Posterior cingulate gyrus (tissue), 11 donors: ENCODE measurements at places on chromosomes 7 and 10.

DNA sequence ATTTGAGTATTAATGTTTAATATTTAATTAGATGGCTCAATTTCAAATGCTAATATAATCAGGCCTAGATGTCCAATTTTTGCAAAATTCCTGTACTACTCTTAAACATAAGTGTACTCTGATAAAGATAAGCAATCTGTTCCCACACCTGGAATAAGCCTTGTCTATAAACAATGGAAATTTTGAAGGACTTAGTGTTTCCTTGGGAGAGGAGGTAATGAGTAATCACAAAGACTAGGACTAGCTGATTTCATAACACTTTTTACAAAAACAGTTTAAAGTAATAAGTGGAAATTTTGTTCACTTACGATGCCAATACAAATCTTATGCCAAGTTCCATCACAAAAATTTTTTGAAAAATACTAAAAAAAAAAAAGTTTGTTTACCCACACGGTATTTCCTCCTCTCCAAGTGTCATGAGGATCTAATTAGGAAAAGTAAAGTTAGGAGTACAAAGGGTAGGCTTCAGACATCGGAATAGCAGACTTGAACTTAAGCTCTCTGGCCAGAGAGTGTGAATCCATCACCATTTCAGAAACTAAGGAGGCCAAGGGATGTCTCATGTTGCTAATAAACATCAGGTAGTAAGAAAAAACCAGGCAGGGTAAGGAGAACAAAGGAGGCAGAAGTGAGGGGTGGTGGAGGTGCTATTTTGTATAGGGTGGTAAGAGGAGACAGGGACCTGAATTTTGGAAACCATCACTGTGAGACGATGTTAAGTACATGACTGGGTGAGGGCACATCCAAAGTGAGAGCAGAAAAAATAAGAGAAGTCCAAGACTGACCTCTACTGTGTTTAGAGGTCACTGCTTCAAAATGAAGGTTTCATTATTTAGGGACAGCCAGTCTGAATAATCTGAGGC lies 61.3 kb downstream of the RAPGEF5 start:
- no peak for DNase-seq

- no peak for DNase-seq
Measured at GRCh38 chr10:26861205-26861998, 644 bp upstream of the ABI1 start.

- DNase-seq = no peak
Measured at GRCh38 chr10:123781324-123781900, 110.2 kb downstream of the CPXM2 start.

- no peak for DNase-seq
Measured at GRCh38 chr10:60197206-60197605, 192.5 kb downstream of the ANK3 start.

DNA sequence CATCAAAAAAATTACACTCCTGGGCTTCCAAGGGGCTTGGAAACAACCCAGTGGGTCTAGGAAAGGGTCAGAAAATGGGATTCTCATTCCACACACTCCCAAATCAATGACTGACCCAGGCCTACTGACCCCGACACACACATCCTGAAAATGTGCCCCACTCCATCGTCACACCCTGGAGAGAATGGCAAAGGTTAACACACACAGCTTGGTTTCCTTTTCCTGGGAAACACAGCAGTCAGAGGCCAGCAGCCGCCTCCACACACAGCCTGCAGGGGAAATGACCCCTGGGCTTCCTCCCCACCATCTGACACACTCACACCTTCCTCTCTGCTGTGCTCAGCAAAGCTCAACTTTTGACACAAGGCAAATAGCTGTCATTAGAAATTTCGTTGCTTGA lies 42.9 kb downstream of the SH3PXD2A start:
- no peak for DNase-seq

GRCh38 chr7:49486974-49487829 lies 286.2 kb upstream of the VWC2 start:
- no peak for DNase-seq

DNA sequence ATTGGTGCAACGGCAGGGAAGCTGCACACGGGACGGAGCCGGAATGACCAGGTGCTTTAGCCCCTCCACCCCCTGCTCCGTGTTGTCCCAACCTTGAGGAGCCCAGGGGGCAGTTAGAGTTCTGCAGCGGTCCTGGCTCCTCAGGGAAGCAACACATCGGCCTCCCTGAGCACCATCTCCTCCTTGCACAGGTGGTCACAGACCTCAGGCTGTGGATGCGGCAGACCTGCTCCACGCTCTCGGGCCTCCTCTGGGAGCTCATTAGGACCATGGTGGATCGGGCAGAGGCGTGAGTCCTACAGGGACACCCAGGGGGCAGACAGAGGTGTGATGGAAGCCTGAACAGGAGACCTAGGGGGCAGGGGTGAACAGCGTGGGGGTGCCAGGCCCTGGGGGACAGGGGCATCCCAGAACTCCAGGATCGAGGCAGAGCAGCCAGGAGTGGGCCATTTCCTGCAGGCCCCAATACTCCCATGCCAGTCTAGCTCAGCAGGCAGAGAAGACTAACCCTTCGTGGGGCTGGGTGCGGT lies 7.3 kb downstream of the ASL start:
- peak; percentile 59 for DNase-seq

DNA sequence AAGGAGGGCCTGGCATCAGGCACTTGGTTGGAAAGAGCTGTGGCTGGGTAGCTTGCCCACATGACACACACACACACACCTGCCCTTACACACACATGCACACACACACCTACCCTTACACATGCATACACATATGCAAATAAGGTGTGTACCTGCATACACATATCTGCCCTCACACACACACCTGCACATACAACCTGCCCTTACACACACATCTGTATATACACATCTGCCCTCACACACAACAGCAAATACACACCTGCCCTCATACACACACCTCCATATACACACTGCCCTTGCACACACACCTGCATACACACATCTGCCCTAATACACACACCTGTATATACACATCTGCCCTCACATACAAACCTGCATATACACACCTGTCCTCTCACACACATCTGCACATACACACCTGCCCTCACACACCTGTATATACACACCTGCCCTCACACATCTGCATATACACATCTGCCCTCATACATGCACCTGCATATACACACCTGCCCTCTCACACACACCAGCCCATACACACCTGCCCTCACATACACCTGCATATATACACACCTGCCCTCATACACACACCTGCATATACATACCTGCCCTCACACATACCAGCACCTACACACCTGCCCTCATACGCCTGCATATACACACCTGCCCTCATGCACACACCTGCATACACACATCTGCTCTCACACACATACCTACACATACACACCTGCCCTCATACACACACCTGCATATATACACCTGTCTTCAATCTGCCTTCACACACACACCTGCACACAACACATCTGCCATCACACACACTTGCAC lies 82.9 kb downstream of the GRID1 start:
- DNase-seq = no peak

GRCh38 chr10:93680412-93681047 lies 21.9 kb downstream of the FRA10AC1 start:
- DNase-seq = no peak

- no peak for DNase-seq
Measured at GRCh38 chr10:126349676-126350075, 38.6 kb downstream of the ADAM12 start.

- no peak for DNase-seq
Measured at GRCh38 chr7:158102897-158103296, 484.7 kb downstream of the PTPRN2 start.

DNA sequence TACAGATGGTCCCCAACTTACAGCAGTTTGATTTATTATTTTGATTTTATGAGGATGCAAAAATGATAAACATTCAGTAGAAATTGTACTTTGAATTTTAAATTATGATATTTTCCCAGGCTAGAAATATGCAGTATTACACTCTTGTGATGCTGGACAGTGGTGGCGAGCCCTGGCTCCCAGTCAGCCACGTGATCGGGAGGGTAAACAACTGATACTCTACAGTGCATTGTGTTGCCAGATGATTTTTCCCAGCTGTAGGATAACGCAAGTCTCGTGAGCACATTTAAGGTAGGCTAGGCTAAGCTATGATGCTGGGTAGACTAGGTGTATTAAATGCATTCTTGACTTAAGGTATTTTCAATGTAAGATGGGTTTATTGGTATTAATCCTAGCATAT lies 865.2 kb downstream of the SORCS3 start:
- DNase-seq = no peak

- no peak for DNase-seq
Measured at GRCh38 chr10:59323036-59323459, 39.3 kb downstream of the FAM13C start.

DNA sequence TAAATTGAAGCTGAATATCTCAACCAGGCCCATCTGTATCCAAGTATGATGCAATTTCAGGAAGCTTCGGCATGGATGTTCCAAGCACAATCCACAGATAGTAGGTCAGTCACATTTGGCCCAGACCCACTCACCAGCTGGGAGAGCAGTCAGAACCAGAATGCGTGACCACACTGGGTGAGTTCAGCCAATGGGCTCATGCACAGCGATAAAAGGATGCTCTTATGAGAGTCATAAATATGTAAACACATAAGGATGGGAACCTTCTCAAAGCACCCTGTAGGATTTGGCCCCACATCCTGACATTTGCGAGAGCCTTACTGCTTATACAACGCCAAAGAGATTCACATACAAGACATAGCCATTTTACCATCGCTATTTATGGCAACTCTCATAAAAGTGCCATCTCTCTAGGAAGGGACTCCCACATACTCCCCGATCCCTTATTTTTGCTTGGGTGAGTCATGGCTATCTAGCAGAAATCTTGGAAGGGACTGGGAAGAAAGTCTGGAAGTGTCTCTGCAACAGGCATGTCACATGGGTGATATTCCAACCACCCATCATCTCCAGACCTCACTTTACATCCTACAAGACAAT lies 3.0 kb downstream of the AFAP1L2 start:
- DNase-seq = no peak

- DNase-seq = no peak
Measured at GRCh38 chr7:27955596-27955995, 215.6 kb downstream of the TAX1BP1 start.

GRCh38 chr10:103661198-103661950 lies 167.9 kb downstream of the NEURL1 start:
- DNase-seq = peak; percentile 88

DNA sequence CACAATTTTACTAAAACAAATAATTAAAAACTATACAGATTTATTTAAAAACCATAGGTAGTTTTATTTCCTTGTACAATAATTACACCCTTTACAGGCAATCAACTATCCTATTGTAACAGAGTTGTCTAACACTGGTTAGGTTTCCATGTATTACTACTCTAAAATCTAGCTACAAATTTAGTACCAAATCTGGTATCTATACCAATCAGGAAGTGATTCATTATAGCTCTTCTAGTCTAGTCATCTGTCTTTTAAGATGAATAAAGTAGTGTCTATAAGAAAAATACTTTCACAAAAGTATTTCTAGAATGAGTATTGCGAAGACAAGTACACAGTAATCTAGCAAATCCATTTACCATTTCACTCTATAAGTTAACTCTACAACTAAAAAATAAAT lies 16.9 kb downstream of the ZNF800 start:
- no peak for DNase-seq

DNA sequence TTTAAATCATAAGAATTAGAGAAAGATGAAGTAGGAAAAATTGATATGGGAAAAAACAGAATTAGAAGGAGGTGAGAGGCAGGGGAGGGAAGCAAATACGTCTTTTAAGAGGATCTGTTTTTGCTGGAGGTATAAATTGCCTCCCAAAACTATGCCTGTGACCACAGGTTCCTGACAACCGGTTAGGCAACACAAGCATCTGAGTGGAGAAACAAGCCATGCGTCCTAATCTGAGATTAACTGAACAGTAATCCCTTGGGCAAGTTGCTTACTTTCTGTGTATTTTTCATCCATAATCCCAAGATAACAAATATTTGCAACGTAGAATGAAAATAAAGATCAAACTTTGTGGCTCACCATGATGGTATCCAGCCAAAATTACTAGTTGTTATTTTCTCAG lies 149.2 kb downstream of the C1GALT1 start:
- DNase-seq = no peak

DNA sequence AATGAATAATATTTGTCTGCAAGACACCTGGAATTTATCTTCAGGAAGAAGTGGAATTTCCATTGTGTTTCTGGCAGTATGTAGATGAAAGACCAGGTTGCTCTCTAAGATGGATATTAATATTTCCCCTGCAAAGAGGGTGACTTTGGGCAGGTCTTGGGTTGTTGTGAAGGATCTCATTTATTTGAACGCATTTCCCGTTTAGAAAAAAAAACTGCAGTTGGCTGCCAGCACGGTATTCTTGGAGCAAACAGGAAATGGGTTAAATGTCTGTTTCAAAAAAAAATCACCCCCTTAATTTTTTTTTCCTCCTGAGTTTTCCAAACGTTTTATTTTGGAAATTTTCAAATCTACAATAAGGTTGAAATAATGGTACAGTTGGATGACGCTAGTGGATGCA lies 11.5 kb downstream of the EIF4H start:
- no peak for DNase-seq

DNA sequence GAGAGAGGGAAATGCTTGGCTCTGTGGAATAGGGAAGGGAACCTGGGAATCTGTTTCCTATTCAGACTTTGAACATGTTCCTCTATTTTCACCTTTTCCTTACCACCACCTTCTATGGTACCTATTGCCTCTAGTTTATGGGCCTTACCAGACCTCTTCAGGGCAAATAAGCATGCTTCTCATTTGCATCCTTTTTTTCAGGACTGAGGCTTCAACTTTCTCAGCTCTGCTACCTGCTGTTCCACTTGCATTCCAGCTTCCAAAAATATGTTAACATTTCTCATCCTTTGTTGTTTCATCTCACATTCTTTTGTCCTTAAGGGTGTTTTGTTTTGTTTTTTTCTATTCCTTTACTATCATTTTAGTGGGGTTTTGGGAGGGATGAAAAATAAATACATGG lies 77.9 kb upstream of the MXI1 start:
- DNase-seq = no peak

- no peak for DNase-seq
Measured at GRCh38 chr7:55504967-55505658, 67.2 kb downstream of the VOPP1 start.

DNA sequence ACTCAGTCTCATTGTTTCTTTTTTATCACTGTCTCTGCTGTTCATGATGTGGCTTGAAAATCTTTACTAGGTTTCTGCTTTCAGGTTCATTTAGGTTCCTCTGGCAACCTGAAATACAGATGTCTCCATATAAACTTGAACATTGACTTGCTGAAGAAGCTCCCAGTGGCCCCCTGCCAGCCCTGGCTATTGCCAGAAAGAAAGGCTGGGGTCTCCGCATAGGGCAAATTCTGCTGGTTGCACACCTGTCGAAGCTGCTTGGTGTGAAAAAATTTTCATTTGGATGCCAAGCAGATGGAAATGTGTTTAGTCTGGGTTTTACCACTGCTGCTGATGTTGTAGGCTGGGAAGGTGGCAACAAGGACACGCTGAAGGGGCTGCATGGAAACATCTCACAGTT lies 826.7 kb upstream of the GHITM start:
- no peak for DNase-seq

- DNase-seq = no peak
Measured at GRCh38 chr7:88316456-88316855, 9.8 kb upstream of the STEAP4 start.

GRCh38 chr7:4052130-4052529 lies 630.0 kb upstream of the FOXK1 start:
- no peak for DNase-seq

- no peak for DNase-seq
Measured at GRCh38 chr7:45689011-45689796, 115.0 kb downstream of the ADCY1 start.

GRCh38 chr10:112360308-112361270 lies 13.3 kb upstream of the ACSL5 start:
- DNase-seq = peak; percentile 10
